Omental fat pad (tissue), 4 donors: ENCODE measurements at places on chromosomes 7 and 10.

- no peak for DNase-seq
Observed at GRCh38 chr7:28354601-28355402, 57.5 kb upstream of the CREB5 start.

GRCh38 chr10:70807556-70807955 lies 8.2 kb upstream of the SGPL1 start:
- DNase-seq: no peak

DNA sequence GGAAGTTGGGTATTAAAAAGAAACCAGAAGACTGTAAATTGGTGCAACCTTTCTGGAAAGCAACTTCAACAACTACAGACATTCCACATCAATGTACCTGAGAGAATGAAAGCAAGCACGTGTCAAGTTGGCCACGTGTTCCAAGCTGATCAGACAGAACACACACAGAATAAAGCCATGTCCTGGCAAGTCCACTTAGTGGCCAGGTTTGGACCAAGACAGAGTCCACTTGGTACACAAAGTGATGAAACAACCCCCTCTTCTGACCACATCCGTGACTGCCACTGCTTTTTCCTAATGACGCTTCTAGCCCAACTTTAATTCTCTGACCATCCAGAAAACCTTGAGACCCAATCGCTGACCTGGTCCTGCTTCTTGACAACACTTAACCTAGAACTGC lies 109.4 kb downstream of the ABLIM1 start:
- no peak for DNase-seq

- no peak for DNase-seq
Observed at GRCh38 chr7:137975221-137975620, 26.7 kb downstream of the CREB3L2 start.
